ENCODE measurements at places on chromosomes 2 and 18.

- DNase-seq: no peak
These were observed 14.1 kb downstream of the MRO start for GRCh38 chr18:50805732-50806131.

GRCh38 chr2:10820562-10820961 lies 8.0 kb upstream of the PDIA6 start:
- DNase-seq: peak; percentile 85

DNA sequence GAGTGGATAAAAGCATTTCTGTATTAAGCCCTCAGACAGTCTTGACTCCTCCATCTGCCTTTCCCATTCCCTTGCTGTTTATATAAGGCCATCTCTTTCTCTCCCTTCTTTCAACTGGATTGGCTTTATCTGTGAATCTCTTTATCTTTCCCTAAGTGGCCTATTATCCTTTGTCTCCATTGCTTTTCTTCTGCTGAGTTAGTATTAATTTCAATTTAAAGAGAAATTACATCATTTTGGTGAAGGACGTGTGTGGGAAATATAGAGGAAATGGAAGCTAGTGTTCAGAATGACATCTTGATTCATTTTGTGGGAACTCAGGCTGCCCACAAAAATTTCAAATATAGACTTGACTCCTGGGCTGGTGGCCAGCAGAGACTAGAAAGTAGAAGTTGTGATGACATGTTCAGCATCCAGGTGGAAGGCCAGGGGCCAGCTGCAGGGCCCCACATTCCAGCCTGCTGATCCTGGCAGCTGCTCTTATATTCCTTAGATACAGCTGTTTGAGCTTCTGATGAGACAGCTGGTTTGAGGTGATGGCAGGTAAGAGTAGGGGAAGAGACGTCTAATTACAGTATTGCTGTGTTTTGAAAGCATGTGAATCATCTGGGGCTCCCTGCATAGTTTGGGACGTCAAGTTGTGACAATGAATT lies 52.3 kb downstream of the DIS3L2 start:
- DNase-seq: no peak

DNA sequence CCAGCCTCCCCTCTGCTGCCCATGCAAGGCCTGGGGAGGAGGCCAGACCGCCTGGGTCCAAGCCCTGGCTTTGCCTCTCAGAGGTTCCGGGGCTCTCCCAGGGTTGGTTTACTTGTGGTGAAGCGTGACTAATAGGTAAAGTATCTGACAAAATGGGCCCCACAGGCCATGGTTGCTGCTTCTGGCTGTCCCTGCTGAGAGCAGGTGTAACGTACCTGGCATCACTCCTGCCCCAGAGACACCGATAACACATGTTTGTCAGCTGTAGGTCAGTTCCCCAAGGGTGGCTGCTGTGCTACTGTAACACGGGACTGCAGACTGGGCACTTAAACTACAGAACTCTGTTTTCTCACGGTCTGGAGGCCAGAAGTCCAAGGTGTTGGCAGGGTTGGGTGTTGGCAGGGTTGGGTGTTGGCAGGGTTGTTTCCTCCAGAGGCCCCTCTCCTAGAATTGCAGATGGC lies 34.1 kb downstream of the ODC1 start:
- no peak for DNase-seq

GRCh38 chr2:227147023-227147422 lies 17.0 kb downstream of the COL4A4 start:
- no peak for DNase-seq

DNA sequence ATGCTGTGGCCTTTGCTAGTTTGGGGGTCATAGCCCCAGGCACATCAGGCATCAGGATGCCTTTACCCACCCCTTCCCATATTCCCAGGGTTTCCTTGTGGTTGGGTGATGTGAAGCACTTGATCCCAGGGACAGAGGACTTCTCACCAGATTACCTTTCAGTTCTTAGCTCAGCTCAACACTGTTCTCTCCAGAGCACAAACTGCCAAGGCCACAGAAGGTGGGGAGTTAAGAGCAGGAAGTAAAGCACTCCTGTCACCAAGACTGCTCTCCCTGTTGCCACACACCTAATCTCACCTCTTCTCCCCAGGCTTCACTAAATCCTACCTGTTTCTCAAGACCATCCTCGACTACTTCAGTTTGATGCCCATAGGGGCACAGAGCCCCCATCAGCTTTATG lies 25.9 kb downstream of the FHOD3 start:
- no peak for DNase-seq

Measured in Right ventricle myocardium inferior (tissue), 1 donor.